ENCODE measurements at places on chromosomes 7 and 10.
A peak's percentile ranks its signal among the peaks of the same experiment; 100 is the strongest.

- DNase-seq: no peak
Measured at GRCh38 chr7:154310114-154310513, 257.9 kb downstream of the DPP6 start.

DNA sequence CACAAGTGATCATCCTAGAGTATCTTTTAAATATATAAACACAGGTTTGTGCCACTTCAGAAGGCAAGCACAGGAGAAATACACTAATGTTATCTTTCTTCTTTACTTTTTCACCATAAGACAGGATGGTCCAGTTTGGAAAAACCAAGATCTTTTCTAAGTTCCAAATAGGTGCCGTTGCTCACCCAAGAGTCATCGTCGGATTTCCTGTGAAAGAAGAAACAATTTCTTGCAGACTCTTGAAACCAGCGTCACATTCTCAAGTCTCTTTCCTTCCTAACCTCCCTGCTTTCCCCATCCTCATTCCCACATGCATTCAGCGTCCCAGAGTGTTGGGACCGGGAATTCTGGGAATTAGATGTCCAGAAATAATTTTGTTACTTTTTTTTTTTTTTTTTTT lies 42.8 kb upstream of the GSDME start:
- no peak for DNase-seq

DNA sequence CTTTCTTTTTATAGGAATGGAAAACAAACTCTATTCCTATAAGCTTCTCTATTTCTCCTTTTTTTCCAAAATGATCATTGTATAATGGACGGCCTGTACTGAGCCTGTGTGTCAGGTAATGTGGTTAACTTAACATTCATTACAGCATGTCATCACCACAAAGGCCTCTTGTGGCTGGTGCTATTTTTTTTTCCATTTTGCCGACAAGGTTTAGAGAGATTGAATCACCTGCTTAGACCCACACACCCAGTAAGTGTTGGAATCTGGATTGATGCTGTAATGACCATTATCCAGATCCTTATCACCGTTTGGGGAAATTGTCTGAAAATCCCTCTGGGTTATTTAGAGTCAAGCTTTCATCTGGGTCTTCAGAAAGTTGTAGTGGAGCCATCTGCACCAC lies 18.5 kb downstream of the AKR1B15 start:
- DNase-seq: no peak

DNA sequence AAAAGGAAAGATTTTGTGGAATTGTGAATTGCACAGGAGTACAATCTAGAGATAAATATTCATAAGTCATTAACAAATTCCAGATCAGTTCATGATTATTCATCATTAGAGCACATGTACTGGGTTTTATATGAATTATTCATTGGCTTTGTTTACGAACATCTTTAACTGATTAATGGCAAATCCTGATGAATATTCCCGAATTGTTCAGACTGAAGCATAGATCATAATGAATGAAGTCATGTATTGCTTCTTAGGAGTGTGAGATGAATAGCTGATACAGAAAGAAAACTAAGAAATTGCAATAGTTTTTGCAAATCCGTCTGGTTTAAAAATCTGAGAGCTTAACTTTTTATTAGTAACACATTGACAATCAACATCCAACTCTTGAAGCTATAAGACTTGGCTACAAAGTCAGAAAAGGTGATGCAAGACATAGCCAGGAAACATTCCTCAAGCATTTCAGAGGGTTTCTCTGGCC lies 183.6 kb upstream of the DGKB start:
- peak; percentile 24 for DNase-seq

DNA sequence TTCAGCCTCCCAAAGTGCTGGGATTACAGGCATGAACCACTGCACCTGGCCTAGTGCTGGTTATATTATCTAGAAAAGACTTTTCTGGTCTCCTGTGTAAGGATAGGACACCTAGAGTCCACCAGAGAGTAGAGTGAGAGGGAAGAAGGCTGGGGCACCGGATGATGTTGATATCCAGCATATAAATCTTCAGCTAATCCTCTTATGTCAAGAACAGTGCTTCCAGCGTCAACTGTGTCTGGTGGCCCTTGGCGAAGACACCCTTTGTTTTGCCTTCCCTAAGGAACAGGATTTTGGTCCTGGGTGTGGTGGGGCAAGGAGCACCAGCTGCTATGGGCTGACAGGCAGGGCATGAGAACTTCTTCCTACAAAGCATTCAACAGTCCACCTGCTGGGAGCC lies 16.3 kb upstream of the INMT start:
- no peak for DNase-seq

DNA sequence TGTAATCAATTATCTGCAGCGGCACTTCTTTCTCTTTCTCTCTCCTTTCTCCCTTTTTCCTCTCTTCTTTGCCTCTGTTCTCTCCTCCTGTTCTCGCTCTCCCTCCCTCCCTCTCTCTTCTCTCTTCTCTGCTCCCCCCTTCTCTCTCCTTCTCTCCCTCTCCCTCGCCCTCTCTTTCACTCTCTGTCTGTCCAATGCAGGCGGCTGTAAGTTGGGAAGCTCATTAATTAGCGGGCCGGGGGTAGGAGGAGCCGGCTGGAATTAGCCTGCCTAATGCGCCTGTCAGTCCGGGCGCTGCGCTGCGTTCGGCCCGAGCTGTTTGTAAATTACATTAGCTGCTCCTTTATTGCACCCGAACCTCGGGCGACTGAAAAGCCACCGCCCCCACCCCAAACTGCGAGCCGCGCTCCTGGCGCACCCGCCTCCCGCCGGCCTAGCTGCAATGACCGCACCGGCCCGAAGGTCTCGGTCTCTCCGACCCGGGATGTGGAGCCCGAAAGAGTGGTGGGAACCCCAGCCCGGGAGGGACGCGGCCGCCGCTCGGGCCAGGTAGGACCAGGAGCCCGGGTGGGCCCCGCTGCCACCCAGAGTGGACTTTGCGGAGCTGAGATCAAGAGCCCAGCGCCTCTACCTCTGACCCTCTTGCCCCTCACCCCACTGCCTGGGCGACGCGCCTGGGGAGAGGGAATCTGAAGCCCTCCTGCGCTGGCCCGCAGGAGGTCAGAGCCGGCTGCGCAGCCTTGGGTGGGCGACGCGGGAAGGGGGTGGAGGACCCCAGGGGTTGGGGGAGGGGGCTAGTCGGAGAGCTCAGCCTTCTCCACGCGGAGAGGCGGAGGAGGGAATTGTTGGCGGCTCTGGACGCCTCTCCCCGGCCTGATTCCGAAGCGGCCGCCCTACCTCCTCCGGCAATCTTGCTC lies at the start of gene LBX1:
Gene LBX1, minus strand, starts transcription at position 198 of the 917 bp plus-strand sequence. CDS start 648 bp downstream, outside the sequence.
- no peak for DNase-seq

- DNase-seq: no peak
Measured at GRCh38 chr7:100685631-100686145, 8.4 kb downstream of the GIGYF1 start.

DNA sequence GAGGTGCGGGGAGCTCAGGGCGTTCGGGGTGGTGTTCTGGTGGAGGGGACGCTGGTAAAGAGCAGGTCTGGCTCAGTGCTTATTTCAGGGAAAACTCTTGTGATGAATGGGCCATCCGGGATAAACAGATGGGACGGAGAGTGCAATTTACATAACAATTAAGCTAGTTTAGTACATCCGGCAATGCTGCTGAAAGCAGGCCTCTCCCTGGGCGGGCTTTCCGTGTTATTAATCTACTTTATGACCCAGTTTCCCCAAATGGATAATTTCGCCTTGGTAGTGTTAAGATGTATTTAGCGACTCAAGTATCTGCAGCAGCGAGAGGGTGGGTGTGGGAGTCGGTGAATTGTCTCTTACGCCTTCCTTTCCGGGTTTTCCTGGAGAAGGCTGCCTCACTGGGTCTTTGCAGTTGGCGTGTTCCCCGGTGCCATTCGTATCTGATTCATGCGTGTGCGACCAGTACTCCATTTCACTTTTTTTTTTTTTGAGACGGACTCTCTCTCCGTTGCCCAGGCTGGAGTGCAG lies 25.2 kb downstream of the FOXK1 start:
- DNase-seq: no peak

- no peak for DNase-seq
Measured at GRCh38 chr7:130141884-130142653, 63.1 kb downstream of the TMEM209 start.

DNA sequence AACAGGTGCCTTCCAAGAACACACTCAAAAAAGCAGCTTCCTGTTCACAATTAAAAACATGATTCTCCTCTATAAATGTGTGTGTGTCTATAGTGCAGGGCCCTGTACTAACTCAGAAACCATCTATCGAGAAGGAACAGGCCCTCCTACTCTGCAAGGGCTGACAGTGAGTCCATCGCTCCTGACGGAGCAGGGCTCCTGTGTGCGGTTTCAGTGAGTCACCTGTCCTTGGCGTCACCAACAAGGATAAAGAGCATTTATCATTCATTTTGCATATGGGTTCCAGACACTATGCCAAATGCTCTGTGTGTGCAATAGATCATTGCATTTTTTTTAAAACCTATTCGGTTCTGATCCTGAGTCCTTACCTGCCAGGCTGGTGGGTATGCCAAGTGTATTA lies 63.7 kb downstream of the TACC2 start:
- no peak for DNase-seq

- no peak for DNase-seq
Measured at GRCh38 chr10:62916141-62916603, 100.0 kb upstream of the EGR2 start.

DNA sequence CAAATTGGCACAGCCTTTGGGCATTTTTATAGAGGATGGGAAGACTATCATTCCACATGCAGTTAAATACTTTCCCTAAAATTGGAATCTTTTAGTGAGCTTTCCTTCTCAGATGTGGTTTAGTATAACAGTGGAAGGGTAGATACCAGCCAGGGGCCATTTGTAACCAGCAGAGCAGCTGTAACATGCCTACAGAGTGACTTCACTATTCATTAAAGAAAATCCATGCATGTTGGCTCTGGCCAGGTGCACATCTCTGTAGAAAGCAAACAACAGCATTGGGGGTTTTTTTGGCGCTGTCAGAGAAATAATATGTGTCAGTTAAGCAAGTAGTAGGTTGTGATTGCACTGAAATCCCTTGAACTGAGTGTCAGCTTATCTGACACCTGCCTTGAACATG lies 115.6 kb downstream of the LHFPL3 start:
- no peak for DNase-seq

DNA sequence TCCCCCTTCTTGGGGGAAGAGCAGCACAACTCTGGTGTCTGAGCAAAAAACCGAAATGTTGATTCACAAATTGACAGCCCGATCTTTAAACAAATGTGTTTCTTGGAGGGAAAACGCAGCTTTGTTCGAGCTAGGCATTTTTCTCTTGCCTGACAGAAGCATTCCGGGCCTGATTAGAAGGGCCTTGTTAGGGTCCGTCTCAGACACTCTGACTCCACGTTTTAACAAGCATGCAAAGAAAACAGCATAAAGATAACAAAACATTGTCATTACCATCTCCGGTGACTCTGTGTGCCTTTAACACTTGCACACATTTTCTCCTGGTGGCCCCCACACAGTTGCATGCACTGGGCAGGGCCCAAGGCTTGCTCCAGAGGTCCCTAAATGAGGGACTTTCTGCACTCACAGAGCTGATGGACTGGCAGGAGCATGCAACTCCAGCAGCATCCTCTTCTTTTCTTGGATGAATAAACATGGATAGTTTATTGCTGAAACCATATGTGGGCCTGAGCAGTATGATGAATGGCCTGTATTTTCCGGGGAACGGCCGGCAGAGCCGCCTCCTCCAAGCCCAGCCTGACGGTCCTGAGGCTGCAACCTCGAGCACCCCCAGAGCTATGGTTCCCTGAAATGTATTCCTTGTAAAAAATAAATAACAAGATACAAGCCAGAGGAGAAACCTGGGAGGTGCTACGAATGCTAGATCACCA lies 50.9 kb downstream of the EBF3 start:
- DNase-seq: no peak

DNA sequence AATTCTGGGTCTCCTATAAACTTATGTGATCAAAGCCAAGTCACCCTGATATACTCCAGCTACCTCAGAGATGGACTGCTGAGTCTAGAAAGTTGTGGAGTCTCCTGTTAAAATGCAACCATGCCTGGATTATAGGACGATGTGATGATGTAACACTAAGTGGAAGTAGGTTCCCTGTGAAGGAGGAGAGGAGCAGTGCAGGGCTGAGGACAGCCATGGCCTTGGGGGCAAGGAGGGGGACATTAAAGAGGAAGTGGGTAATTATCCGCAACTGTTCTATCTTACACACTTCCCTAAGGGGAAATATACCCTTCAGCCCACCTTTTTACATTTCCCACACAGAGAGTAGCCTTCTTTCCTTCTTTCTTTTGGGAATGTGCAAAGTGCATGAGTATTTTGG lies 63.8 kb downstream of the MTPN start:
- no peak for DNase-seq

GRCh38 chr7:64849924-64850499 lies 53.1 kb upstream of the ZNF273 start:
- DNase-seq: no peak

- no peak for DNase-seq
Measured at GRCh38 chr10:47278152-47278473, 21.9 kb upstream of the GDF10 start.

DNA sequence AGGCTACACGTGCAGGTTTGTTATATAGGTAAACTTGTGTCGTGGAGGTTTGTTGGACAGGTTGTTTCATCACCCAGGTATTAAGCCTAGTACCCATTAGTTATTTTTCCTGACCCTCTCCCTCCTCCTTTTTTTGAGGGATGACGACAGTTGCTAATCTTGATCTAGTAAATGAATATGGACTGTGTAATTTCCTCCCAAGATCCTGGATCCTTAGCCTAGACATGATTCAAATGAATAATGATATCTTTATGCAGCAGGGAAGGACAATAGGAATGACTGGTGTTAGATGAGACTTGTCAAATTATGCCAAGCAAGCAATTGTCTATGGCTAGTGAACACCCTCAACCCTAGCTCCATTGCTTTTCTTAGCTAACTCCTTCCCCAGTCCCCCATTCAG lies 156.2 kb downstream of the PLPP4 start:
- DNase-seq: peak; percentile 10

- peak; percentile 96 for DNase-seq
Measured at GRCh38 chr10:71998840-71999194, 34.6 kb downstream of the CHST3 start.

DNA sequence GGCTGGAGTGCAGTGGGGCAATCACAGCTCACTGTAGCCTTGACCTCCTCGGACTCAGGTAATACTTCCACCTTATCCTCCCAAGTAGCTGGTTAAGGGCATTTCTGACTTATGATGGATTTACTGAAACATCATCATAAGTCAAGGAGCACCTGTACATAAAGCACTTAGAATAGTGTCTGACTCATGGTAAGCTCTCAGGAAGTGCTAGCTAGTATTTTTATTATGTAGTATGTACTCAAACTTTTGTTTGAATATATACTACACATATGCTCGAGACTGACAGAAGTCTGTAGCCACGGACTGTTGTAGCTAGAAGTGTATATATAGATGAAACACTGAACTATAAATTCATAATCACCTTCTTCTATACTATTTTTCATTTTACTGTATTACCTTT lies 107.5 kb upstream of the DNAJB12 start:
- no peak for DNase-seq

Measured in NCI-H226 (cell line).